ENCODE measurements at places on chromosomes 6 and 20. TPM values are rescaled to one million over a fixed set of nuclear protein-coding genes. Genes with fewer than 3 reads are reported as not detected.

The LY86 gene
- not detected for total RNA-seq

The ACTL10 gene
- 1.4 TPM for total RNA-seq

The CTSZ gene
- total RNA-seq = 129 TPM

The MACROD2 gene
- 0.96 TPM for total RNA-seq

The METTL24 gene
- total RNA-seq = not detected

The PTCHD4 gene
- 2.6 TPM for total RNA-seq

The IBTK gene
- total RNA-seq = 31.3 TPM

The RAD21L1 gene
- total RNA-seq = 0.52 TPM

The GNMT gene
- not detected for total RNA-seq

The SAMD10 gene
- total RNA-seq = 4.0 TPM

The LPA gene
- not detected for total RNA-seq

The TUBB2B gene
- 2.3 TPM for total RNA-seq

The SRSF12 gene
- 1.0 TPM for total RNA-seq

The GATA5 gene
- total RNA-seq = not detected

The TRIM10 gene
- not detected for total RNA-seq

The SLC24A3 gene
- total RNA-seq = 0.64 TPM

The CGA gene
- total RNA-seq = not detected

The SEMG1 gene
- not detected for total RNA-seq

The HMGCLL1 gene
- 0.39 TPM for total RNA-seq

The ULBP2 gene
- total RNA-seq = 0.24 TPM

The TSBP1 gene
- not detected for total RNA-seq

The DZANK1 gene
- total RNA-seq = 0.65 TPM

The KCNB1 gene
- total RNA-seq = under 0.01 TPM

The PDE10A gene
- total RNA-seq = 44.2 TPM

The CPXM1 gene
- total RNA-seq = 3.0 TPM

The PCSK2 gene
- 0.48 TPM for total RNA-seq

The CDH4 gene
- total RNA-seq = 21.2 TPM

The C2 gene
- 4.8 TPM for total RNA-seq

The TRIM40 gene
- not detected for total RNA-seq

The SLCO4A1 gene
- not detected for total RNA-seq

The CNR1 gene
- not detected for total RNA-seq
